ENCODE measurements at places on chromosomes 5 and 9. TPM values are rescaled to one million over a fixed set of nuclear protein-coding genes. Genes with fewer than 3 reads are reported as not detected.

DNA sequence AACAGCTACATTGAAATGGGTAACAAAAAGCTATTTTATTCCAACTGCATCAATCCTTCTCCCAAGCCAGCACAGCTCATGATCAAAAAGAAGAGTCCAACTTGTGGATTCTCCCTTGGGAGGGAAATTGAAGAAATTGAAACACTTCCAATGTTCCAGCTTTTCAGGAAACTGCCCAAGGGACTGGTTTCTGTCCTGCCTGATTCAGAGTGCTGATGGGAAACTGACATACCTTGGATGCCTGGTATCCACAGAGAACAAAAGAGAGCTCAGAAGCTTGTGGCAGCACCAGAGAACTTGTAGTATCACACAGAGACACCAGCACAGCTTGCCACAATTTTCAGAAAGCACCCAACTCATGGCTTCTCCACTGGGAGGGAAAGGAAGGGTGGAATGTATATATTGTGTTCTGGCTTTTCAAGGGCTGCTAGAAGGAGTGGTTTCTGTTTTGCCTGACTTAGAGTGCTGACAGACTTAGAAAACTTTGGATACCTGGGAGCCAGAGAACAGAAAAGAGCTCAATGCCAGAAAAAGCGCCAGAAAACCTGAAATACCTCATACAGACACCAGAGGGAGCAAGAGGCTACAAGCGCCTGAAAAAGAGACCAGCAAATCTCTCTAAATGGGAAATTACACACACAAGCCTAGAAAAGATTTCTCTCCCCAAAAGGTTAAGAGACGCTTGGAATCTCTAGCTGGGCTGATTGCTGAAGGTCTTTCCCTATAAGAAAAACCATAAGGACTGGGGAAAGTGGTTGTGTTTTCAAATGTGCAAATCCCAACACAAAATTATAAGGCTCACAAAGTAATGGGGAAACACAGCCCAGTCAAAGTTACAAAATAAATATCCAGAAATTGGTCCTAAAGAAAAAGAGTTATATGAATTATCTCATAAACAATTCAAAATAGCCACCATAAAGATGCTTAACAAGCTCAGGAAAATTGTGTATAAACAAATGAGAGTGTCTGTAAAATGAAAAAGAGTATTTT lies 178.8 kb downstream of the SPOCK1 start:
- peak; percentile 79 for DNase-seq

DNA sequence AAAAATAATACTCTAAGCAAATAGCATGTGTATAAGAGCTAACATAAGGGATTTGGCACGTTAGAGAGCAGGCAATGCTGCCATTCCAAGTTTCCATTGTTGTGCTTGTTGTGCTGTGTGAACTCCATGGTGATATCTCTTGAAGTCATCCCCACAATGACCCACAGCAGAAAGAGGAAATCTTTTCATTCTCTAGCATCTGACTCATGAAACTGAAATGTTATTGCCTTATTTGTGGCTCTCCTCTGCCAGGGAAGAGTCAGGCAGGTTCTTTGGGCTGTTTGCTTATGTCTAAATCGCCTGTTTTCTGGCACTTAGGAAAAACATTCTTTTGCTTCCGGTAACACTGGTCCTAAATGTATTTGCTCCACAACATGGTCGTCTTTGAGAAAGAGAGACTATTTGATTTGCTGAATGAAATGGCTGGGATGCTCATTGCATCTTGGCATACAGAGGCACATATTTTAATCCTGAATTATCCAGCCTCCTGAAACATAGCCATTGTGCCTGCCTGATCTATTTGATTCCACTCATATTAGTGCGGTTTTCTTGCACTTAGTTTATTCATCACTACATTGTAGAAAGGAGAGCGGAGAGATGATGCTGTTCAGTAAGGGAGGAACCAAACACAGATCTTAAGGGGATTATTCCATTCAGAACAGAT lies 188.8 kb downstream of the CSNK1G3 start:
- DNase-seq: no peak

- no peak for DNase-seq
Measured at GRCh38 chr5:53607886-53608285, 47.4 kb downstream of the NDUFS4 start.

GRCh38 chr5:24909210-24909609 lies 264.4 kb upstream of the CDH10 start:
- DNase-seq: no peak

GRCh38 chr5:108259306-108259705 lies 122.6 kb downstream of the FBXL17 start:
- no peak for DNase-seq

DNA sequence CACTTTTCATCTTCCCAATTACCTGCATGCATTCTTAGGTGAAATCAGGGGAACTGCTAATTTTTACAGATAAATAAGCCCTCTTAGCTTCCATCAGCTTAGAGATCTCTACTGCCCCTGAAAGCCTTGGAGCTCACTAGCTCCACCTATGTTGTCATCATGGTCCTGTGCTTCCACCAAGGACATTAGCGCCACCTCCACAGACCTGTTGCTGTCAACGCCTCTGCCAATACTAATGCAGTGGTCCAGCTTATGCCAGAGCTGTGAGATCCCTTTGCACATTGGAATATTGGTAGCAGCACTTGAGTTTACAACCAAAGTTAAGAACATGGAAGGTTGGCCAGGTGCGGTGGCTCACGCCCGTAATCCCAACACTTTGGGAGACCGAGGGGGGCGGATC lies 7.7 kb upstream of the SHISAL2B start:
- DNase-seq: no peak

DNA sequence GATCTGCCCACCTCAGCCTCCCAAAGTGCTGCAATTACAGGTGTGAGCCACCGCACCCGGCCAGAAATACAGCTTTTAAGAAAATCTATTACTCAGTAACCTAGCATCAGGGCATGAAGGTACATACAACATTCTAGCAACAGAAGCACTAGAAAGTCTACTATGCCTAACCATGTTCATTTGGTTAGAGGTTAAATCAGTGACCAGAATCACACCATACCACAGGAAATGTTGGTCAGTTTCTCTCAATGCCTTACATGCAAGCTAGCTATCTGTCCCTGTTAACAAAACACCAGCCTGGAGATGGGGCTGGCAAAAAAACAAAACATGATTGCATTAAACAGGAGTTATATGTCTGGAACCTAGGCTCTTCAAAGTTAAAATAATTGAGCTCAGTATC lies 104.1 kb downstream of the STRBP start:
- no peak for DNase-seq

- no peak for DNase-seq
Measured at GRCh38 chr9:78932849-78933627, 636.1 kb downstream of the PSAT1 start.

- DNase-seq: no peak
Measured at GRCh38 chr5:5941486-5941885, 436.9 kb downstream of the MED10 start.

DNA sequence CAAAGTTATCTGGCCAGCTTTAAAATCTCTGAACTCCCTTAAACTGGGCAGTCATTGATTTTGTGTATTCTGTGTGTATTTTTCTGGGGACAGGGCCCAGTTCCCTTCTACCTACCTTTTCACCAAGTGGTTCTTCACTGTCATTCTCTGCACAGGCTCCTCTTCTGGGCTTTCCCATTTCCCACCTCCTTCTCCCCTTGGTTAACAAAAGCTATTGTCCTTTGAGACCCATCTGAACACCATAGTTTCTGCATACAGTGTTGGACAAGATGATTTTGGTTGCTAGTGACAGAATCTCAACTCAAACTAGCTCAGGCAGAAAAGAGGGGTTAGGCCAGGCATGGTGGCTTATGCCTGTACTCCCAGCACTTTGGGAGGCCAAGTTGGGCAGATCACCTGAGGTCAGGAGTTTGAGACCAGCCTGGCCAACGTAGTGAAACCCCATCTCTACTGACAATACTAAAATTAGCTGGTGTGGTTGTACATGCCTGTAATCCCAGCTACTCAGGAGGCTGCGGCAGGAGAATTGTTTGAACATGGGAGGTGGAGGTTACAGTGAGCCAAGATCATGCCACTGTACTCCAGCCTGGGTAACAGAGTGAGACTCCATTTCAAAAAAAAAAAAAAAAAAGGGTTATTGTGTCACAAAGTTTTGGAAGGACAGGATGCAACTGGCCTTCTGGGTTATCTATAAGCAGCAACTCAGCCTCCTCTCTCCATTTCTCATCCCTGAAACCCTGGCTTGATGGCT lies 31.0 kb upstream of the ANKRD34B start:
- peak; percentile 64 for DNase-seq

GRCh38 chr9:123834889-123835562 lies 94.9 kb downstream of the DENND1A start:
- no peak for DNase-seq

DNA sequence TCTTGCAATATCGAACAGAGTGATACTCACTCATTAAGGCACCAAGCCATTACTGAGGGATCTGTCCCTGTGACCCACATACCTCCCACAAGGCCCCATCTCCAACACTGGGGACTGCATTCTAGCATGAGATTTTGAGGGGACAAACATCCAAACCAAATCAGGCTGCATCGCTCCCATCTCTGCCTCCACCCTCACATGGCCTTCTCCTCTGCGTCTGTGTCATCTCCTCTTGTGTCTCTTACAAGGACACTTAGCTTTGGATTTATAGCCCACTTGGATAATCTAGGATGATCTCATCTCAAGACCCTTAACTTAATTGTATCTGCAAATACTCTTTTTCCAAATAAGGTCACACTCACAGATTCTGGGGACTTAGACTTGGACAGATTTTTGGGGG lies 284.4 kb upstream of the DAP start:
- DNase-seq: no peak

INSL4 gene
- total RNA-seq: not detected

ZFP62 gene
- 28.0 TPM for total RNA-seq
